ENCODE measurements at places on chromosomes 1 and 21.

- no peak for DNase-seq
Observed at GRCh38 chr1:112778137-112778536, 63.0 kb upstream of the PPM1J start.

- DNase-seq, result no peak
Observed at GRCh38 chr1:67372898-67373297, 57.3 kb downstream of the SERBP1 start.

GRCh38 chr1:6152181-6152580 lies 27.9 kb downstream of the CHD5 start:
- no peak for DNase-seq

DNA sequence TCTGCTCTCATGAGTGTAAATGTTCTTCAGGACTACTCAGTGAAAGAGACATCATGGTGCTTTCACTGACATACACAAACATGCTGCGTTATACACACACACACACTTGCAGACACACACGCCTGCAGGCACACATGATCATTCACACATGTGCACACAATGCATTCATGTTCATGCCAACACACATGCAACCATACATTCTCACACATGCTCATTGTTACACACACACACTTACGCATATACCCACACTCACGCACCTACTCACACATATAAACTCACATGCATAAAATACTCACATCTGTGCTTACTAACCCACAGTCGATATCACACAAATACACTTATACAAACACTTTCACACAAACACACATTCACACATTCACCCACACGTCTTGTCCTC lies 241.6 kb downstream of the LMX1A start:
- DNase-seq, result no peak

- no peak for DNase-seq
Observed at GRCh38 chr1:228164561-228165371, 838 bp upstream of the IBA57 start.

DNA sequence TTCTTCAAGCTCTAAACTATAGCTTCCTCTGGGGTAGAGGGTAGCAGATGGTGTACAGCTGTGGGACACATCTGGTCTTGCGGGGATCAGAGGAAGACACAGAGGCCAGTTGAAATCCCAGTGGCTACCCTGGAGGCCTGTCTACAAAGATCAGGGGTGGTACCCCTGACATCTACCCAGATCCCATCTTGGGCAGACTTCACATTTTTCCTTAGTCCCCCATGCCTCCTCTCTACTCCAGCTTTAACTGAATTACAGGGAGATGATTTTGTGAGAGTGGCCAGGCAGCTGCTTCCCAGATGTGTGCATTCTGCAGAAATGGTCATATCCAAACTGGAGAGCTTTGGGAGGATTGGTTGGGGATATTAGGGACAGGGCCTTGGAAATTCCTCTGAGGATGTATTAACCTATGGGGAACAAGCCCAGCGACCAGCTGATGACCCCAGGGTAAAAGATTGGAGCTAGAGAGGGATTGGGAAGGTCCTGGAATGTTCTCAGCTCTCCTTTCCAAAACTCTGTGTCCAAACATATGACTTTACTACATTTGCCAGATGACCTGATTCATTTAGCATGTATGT lies 9.6 kb upstream of the CD34 start:
- DNase-seq, result no peak

- no peak for DNase-seq
Observed at GRCh38 chr1:237877631-237878030, 13.1 kb downstream of the ZP4 start.

DNA sequence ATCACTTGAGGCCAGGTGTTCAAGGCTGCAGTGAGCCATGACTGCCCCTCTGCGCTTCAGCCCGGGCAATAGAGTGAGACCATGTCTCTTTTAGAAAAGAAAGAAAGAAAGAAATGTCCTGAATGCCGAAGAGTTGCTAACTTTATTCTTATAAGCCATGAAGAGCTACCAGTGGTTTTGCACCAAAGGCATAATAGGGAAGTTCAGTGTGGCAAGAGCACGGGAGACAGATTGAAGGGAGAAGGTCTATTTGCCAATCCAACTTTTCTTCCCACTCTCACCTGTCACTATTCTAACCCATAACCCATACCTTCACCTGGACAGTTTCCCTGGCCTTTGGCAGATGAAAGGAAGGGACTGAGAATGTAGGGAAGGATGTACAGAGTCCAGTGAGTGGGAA lies 4.4 kb upstream of the PEA15 start:
- no peak for DNase-seq

DNA sequence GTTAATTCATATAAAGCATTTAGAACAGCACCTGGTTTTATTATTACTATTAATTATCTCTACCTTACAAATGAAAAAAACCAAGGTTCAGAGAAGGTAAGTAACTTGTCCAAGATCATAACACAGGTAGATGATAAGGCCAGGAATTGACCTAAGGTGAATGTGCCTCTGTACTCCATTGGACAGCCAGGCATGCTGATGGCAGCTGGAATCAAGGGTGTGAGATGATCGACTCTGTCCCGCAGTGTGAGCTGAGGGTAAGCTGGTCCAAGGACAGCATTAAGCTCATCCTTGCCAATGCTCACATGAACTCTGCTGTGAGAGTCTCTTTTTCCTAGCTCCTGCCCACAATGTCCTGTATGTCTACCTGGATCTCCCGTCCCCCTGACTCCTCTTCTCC lies 58.4 kb downstream of the DMAP1 start:
- no peak for DNase-seq

DNA sequence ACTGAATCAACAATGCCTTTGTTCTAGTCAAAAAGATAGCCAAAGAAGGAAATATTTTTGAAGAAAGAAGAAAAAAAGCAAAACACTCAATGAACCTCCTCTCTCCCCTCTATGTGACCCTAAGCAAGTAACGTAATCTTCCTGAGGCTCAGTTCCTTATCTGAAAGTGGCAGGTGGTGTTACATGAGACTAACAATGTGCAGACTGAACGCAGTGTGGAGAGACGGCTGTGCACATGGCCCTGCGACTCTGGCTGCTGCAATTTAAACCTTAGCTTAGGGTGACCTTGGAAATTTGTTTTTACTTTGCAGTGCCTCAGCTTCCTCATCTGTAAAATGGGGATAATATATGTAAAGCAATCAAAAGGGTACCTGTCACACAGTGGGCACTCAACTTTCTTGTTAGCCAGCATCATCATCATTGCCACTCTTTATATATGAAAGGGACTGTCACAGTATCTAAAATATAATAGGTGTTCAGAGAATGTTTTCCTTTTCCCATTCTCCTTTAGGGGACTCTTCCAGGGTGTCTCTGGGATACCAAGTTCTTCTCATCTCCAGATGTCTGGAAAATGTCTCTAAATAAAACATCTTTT lies 100.1 kb upstream of the JUN start:
- no peak for DNase-seq

DNA sequence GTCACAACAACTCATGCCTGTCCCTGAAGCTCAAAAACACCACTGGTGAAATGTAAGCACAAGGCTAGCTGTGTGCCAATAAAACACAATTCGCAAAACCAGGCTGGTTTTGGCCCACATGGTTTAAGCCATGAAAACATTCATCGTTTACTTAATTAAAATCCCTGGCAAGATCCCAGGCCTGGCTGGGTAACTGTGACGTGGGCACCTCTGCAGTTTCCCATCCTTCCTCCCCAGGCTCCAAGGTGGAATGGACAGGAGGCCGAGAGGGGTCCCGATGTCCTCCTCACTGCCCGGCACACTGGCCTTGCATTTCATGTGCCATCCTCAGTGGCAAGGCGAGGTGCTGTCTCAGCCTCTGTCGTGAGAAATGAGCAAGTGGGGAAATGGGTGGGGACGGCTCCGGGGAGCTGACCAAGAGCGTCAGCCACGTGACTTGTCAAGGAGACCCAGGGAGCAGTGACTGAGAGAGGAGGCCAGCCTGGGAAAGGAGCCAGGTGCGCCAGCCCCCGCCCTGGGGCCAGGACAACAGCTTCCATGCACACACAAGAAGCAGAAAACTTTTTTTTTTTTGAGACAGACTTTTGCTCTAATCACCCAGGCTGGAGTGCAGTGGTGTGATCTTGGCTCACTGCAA lies 153.1 kb upstream of the RAB4A start:
- no peak for DNase-seq

DNA sequence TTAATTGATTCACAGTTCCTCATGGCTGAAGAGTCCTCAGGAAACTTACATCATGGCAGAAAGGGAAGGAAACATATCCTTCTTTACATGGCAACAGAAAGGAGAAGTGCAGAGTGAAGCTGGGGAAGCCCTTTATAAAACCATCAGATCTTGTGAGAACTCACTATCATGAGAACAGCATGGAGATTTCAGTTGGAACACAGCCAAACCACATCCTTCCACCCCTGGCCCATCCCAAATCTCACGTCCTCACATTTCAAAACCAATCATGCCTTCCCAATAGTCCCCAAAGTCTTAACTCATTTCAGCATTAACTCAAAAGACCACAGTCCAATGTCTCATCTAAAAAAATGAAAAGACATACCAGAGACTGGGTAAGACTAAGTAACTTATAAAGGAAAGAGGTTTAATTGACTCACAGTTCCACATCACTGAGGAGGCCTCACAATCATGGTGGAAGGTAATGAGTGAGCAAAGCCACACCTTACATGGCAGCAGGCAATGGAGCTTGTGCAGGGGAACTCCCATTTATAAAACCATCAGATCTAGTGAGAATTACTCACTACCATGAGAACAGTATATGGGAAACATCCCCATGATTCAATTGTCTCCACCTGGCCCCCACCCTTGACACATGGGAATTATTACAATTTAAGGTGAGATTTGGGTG lies 105.2 kb downstream of the MRPL39 start:
- no peak for DNase-seq

DNA sequence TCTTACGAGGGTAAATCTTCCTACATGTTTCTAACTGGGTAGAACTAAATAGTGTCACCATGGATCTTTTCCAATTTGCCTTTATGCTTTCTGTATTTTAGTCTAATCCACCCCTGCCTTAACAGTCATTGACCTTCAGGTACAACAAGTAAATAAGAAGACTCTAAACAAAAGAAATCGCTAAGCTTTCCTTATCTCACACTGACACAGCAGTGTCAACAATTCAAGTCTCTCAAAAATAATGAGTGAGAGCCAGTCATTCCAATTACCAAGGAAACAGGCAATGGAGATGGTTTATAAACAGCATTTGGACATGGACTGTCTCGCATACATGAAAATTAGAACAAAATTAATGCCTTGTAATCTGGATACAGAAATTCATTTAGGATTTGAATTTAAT lies 365.8 kb downstream of the VAV3 start:
- no peak for DNase-seq

DNA sequence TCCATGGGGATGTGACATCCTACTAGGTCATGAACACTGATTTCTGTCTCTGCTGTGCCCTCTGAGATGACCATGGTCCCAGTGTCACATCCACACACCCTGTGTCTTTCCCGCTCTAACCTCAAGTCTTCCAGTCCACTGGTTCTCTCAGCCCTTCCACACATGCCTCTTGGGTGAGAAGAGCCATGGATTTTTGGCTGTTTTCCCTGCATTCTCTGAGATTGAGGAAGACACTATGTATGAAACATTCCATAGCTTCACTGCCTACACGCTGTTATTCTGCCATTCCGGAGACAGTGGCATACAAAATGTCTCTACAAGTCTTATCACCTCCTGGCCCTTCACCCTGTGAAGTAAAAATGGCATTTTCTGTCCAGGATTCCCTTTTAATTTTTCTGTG lies 247.3 kb downstream of the BACH1 start:
- DNase-seq, result no peak

DNA sequence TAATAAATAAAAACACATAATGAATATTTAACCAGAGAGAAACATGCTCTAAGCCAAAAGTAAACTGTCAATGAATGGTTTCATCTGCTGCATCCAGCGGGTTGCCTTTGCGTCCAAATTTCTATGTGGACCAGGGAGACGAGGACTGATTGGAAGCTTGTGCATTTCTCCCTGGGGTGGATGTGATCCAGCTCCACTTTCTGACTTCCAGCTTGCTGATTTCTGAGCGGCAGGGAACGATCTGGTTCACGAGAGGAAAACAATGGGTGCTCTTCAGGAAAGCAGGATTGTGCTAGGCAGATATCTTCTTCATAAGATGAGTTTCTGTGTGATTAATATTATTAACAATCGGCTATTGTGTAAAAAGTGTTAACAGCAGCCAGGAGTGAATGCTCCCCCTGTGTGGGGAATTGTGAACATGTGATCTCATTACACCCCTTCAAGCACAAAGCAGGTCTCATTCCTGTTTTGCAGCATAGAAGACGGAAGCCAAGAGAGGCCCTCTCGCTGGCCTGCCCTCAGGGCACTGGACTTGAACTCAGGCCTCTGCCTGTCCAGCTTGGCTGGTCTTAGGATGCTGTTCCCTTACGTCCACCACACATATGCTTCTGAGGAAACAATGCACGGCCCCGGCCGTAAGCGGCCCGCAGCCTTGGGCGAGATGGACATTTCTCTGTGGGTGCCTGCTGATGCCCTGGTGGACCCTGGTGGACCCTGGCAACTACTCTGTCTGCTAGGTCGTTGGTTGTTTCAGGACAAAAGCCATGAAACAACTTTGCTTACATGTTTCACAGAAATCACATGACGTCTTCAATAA lies 183.4 kb upstream of the C1orf174 start:
- DNase-seq, result no peak

- no peak for DNase-seq
Observed at GRCh38 chr1:240611228-240611618, 732 bp downstream of the GREM2 start.

GRCh38 chr1:77504986-77505385 lies 177.5 kb downstream of the ZZZ3 start:
- no peak for DNase-seq

- DNase-seq, result no peak
Observed at GRCh38 chr1:237032029-237032428, 10.0 kb upstream of the RYR2 start.

GRCh38 chr1:149965440-149965839 lies 28.8 kb upstream of the MTMR11 start:
- DNase-seq, result no peak

GRCh38 chr21:44972821-44973220 lies 33.0 kb downstream of the SLX9 start:
- no peak for DNase-seq

GRCh38 chr21:26840201-26840600 lies 5.0 kb downstream of the ADAMTS1 start:
- no peak for DNase-seq

DNA sequence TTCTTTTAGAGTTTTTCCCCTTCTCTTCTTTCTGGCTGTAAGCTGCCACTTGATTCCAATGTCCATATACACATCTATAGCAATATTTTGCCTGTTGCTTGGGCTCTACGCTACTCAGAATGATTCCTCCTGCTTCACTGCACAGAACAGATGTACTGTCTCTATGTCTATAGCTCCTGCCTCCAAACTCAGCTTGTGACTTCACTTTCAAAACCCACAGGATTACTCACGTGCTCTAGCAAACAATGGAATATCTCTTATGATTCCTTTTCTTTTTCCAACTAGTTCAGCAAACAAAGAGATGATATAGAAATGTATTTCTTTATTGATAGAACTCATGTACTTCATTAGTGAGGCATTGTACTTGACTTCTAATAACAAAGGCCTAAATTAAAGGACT lies 80.5 kb upstream of the SOX13 start:
- DNase-seq, result no peak

Data from effector CD8-positive, alpha-beta T cell (primary cell).